ENCODE measurements at places on chromosomes 7 and 10.

GRCh38 chr7:47508389-47509380 lies 73.2 kb downstream of the TNS3 start:
- DNase-seq: no peak

GRCh38 chr7:32143301-32143700 lies 73.1 kb upstream of the PDE1C start:
- DNase-seq: no peak

DNA sequence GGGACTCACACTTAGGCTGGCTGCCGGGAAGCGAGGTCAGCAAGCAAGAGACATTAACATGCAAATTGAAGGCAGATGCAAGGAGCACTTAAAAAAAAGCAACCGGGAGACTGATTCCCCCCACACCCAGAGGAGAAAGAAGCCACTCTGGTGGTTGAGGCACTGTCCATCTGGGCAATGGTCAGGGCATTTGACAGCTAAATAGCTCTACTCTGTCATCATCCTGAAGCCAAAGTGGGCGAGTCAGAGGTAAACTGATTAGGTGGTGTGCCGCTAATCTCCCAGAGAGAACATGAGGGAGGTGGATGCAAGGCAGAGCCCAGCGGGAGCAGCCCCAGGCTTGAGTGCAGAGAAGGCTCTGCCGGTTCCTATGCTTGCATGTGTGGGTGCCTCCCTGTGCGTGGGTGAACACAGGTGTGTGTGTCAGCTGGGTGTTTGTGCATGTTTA lies 100.6 kb downstream of the PLXNA4 start:
- DNase-seq: no peak

GRCh38 chr10:36148207-36148606 lies 506.1 kb upstream of the FZD8 start:
- DNase-seq: no peak

- no peak for DNase-seq
Measured at GRCh38 chr7:96329241-96329640, 7.3 kb upstream of the SLC25A13 start.

GRCh38 chr7:140646931-140647647 lies 6.5 kb upstream of the DENND2A start:
- no peak for DNase-seq

- no peak for DNase-seq
Measured at GRCh38 chr7:123341102-123341501, 141.3 kb upstream of the SLC13A1 start.

- no peak for DNase-seq
Measured at GRCh38 chr7:48049850-48050249, 14.5 kb downstream of the C7orf57 start.

DNA sequence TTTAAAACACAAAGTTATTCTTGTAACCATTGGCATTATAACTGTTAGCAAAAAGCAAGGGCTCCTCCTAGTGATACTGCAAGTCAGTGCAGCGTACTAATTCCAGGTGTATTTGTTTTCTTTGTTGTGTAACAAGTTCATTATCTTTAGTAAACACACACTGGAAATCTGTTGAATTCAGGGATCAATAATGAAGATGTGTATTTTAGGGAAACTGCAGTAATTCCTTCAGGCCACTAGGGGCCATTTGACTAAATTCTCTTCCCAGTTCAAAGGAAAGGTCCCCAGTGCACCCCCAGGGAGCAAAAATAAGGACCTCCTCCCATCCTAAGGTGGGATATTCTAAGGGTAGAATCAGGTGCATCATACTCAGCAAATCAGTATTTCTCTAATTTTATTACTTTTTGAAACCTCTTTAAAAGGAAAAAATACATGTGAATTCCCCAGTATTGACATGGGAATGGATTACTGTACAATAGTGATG lies 158.6 kb upstream of the LYZL1 start:
- DNase-seq: no peak

- DNase-seq: no peak
Measured at GRCh38 chr10:120980279-120981255, 129.4 kb downstream of the WDR11 start.

DNA sequence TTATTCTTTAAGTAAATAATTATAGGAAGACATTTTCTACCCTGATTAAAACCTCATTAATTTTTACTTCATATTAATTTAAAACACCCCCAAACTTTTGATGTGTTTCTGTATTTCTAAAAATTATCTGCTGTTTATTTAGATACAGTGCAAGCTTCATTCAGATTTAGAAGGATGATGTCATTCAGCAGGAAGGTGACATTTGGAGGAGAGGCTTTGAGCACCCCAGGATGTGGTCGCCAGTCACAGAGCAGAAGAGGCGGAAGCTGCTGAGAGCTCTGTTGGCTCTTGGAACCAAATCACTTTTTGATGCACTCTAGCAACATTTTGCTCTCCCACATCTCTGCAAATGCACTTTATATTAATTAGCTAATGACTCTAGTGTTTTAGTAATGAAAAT lies 233.9 kb upstream of the CACNA2D1 start:
- DNase-seq: peak; percentile 24

DNA sequence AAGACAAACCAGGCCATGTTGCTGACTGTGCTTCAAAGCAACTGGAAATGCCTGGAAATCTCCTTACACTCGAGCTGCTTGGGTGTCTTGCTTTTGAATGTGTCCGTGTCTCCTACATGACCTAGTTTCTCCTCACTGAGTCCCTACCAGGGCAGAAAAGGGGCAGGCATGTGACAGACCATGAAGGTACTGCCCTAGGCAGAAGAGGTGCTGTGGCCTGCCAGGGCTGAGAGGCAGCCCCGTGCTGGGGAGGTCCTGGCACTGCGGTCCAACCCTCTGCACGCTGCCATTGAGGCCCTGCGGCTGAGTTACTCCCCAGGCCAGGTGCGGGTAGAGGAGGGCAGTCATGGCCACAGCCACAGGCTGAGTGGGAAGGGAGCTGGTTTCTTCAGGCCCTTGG lies 159.3 kb downstream of the LYZL1 start:
- no peak for DNase-seq

GRCh38 chr7:152392254-152392653 lies 43.5 kb downstream of the KMT2C start:
- DNase-seq: no peak

DNA sequence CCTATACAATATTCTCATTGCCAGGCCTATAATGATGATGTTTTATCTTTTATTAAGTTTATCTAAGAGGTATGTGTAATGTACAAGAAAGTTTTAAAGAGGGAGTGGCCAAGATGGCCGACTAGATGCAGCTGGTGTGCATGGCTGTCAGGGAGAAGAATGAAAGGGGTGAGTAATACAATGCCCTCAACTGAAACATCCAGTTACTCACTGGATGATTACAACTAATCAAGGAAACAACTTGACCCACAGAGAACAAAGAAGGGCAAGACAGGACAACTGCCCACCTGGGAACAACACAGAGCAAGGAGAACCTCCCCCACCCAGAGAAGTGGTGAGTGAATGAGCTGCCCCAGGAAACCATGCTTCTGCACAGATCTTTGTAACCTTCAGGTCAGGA lies 880.0 kb upstream of the LRRTM3 start:
- DNase-seq: no peak

DNA sequence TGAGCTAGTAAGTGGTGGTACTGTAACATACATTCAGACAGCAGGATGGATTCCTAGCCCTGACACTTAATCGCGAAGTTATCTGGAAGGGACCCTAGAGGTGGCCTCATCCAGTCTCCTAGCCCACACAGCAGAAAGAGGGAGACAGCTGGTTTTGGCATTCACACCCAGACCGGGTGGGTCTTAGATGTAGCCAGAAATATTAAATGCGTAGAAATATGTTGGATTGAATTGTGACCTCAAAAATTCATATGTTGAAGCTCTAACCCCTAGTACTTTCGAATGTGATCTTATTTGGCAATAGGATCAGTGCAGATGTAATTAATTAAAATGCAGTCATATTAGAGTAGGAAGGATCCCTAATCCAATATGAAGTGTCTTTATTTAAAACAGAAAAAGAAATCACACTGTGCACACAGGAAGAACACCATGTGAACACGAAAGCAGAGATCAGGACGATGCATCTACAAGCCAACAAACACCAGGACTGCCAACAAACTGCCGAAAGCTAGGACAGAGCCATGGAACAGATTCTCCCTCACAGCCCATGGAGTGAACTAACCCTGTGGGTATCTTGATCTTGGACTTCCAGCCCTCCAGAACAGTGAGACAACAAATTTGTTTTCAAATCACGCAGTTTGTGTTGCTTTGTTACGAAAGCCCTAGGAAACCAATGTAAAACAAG lies 2.9 kb upstream of the XPNPEP1 start:
- DNase-seq: no peak

- no peak for DNase-seq
Measured at GRCh38 chr10:119480667-119481066, 61.9 kb downstream of the RGS10 start.

- DNase-seq: no peak
Measured at GRCh38 chr7:110867771-110868170, 223.2 kb upstream of the LRRN3 start.

DNA sequence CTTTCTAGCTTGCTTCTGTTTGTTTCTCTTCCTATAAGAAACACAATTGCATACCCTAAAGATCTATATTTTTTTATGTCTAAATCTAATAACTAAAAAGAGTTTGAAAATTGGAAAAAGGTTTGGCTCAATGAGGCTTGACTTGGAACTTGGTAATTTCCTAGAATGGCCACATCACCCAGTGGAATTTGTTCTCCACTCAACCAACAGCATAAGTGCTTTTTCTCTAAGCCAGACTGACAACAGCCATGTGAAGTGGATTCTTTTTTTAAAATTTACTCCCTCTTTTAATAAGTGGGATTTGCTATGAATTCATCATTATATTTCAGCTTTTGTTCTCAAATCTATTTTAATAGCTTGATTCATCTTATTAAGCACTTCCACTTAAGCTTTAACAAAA lies 33.8 kb downstream of the GBF1 start:
- DNase-seq: no peak

DNA sequence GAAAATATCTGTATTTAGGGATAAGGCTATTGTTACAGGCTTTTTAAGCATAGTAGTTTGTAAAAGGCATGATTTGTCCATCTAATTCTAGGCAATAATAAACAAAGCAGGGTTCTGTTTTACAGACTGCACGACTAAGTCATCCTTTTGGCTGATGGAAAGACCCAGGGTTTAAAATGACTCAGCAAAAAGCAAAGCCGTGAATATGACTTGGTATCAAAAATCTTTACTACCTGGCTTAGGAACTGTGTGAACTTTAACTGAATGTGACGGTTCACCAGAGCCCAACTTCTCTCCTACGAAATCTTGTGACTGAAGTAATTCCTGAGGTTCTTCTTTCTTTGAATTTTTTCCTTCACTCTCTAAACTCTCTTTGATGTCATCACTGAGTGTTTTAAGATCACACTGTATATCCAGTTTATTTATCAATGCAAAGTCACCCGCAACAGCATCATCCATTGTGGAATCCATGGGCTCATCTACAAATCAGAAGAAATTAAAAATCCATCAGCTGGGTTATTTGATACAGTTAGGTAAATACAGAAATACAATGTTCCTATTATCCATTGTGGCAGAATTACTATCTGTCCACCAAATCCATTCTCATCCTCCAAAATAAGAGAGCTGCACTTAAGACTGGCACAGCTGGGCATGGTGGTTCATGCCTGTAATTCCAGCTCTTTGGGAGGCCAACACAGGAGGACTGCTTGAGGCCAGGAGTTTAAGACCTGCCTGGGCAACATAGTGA lies 17.0 kb downstream of the ATE1 start:
- DNase-seq: no peak

DNA sequence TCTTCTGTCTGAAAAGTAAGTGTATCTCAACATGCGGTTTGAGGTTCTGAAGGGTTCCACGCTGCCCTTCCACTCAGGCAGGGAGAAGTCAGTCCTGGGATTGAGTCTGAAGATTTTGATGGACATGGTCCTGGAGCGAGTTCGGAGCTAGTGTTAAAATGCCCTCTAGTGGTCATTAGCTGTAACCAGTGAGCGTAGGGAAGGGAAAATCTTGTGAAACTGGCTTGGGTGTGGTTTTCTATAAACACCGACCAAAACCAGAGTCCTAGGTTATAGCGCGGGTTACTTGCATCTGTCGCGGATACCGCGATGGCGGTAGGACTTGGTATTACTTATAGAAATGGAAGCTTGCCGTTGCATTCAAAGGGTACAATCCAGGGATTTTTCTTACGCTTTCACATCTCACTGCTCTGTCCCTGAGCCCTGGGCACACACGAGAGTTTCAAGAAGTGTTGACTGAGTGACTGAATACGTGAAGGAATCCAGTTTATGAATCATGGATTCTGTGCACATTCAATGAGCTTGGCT lies 348.2 kb upstream of the C7orf33 start:
- DNase-seq: no peak

All from stimulated activated CD8-positive, alpha-beta memory T cell treated with anti-CD3 and anti-CD28 coated beads, Interleukin-2, amount 100 ng/mL, for 1 hour (primary cell).